CD14-positive monocyte (primary cell): ENCODE measurements at places on chromosomes 12 and 14.

DNA sequence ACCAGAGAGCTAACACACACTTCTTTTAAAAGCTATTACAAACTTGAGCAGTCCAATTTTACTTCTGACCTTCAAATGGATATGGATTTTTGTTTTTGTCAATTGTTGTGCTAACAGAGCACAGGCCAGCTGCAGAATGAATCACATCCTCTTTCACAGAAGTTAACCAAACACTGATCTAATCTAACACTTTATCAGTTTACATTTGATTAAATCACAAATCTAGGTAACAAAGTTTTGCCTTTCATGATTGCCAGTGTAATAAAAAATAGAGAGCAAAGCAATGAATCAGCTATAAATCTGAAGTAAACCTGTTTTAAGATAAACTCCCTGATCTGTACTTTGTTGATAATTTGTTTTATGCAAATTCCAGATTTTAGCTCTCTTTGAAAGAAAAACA is 273.1 kb upstream of the RGS6 start:
- DNase-seq: no peak

DNA sequence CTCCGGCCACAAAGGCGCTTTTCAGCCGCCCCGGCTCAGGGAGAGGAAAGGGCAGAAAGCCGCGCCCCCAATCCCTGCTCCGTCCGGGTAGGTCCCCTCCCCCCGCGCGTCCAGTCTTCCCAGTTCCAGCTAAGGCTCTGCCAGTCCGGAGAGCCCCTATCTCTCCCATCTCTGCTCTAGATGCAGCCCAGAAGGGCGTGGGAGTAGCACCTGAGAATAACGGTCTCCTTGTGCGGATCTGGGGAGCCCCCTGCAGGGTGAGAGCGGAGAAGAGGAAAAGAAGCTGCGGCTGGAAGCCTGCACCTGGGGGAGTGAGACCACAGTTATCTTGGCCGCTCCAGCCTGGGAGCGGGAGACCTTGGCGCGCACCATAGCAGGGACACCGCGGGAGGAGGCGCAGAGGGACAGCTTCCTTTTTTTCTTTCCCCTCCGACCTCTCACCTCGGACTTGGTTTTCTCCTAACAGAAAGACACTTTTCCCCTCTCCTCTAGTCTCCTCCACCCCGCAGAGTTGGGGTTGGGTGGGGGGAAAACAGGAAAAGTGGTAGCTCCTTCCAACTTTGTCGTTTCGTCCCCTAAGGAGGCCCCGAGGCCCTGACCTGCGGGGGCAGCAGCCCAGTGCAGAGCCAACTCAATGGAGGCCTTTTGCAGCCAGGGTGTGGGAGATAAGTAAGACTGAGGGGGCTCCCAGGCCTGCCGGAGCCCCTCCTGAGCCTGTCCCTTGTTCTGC is 2.4 kb downstream of the DHH start:
- DNase-seq: no peak

DNA sequence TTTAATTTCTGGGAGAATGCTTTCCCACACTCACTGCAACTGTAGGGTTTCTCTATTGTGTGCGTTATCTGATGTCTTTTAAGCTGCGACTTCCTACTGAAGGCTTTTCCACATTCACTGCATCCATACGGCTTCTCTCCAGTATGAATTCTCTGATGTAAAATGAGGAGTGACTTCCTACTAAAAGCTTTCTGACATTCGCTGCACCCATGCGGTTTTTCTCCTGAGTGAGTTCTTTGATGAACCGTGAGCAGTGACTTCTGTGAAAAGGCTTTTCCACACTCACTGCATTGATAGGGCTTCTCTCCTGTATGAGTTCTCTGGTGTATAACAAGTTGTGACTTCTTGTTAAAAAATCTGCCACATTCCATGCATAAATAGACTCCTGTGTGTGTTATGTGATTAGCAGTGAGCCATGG is 29.7 kb downstream of the ZNF605 start:
- DNase-seq: no peak

DNA sequence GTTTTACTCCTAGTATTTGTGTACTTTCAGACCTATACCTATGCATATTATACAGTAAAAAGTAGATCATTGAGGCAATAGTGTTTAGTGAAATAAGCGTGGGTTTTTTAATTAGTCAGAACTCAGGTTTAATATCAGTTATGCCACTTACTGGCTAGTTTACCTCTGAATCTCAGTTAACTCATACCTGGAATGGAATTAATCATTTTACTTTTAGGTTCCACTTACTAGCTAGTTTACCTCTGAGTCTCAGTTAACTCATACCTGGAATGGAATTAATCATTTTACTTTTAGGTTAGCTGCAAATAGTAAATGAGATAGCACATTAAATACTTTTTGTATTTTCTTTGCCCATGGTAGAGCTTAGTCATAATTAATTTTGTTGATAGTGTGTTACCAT is 475.7 kb downstream of the CCER1 start:
- DNase-seq: no peak

DNA sequence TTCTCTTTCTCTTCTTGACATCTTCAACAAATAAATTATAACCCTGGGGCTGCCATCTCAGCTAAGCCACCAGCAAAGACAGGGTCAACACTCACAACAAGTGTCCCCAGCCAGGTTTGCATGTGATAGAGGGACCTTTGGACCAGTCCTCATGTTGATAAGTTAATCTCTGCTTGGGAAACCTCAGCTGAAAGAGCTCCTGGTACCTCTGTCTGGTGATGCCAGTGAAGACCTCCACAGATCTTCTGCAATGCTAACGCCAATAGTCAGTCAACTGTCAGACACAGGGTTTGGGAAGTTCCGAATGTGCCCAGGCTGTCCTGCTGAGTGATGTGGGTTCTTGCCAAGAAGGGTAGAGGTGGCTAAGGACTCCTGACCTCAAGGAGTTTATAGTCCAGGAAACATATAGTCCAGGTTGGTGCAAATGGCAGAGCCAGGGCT is 179.8 kb upstream of the GZMB start:
- DNase-seq: no peak

DNA sequence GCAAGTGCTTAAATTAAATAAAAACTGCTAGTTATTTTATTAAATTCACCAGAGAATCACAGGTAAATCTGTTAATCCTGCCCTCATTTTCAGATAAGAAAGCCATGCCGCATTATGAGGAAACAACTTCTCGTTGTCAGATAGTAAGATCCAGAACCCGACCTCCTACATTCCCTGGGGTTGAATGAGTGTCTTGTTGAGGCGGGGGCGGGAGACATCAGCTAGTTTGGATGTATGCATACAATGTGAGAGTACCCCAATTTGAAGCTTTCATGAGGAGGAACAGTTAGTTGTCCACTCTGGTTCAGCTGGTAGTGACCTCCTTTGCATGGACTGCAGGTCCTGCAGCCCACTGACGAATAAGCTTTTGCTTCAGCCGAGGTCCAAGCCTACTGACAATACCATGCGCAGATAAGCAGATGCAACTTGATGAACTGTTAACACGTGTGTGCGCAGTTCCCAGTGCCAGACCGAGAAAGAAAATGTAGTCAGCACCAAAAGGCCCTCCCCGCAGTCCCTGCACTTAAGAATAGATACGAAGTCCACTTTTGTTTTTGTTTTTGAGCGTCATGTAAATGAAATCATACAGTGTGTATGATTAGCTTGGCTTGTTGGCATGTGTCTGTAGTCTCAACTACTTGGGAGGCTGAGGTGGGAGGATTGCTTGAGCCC is 34.9 kb downstream of the EVL start:
- DNase-seq: no peak

GRCh38 chr14:25351269-25351668 is 301.3 kb upstream of the STXBP6 start:
- no peak for DNase-seq

DNA sequence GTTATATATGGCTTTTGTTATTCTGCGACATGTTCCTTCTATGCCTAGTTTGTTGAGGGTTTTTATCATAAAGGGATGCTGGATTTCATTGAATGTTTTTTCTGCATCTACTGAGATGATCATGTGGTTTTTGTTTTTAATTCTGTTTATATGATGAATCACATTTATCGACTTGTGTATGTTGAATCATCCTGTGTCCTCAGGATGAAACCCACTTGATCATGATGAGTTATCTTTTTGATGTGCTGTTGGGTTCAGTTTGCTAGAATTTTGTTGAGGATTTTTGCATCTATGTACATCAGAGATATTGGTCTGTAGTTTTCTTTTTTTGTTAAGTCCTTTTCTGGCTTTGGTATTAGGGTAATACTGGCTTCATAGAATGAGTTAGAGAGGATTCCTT is 291.2 kb downstream of the AKAP6 start:
- no peak for DNase-seq

- DNase-seq: no peak
Observed at GRCh38 chr12:110180591-110181005, 56.4 kb downstream of the IFT81 start.

DNA sequence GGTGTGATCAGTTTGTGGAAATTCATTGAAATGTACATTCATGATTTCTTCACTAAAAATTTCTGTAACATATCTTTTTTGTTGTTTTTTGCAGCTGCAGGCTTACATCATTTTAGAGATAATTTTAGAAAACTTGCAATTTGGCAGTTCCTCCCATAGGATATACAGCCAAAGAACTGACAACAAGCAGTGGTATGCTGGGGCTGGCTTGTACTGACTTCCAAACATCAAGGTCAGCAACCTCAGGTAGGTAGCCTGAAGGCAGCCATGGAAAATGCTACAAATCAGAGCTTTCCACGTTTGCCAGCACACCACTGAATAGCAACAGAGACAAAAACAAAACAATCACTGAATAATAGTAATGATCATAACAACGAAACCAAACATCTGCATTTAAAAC is 21.2 kb downstream of the TRIM9 start:
- DNase-seq: no peak
